ENCODE measurements at places on chromosomes 11 and 22.

GRCh38 chr11:47950396-47950795, 30.0 kb upstream of the PTPRJ start:
- DNase-seq, result peak; percentile 66

GRCh38 chr11:100878474-100878873, 191.4 kb downstream of the ARHGAP42 start:
- no peak for DNase-seq

DNA sequence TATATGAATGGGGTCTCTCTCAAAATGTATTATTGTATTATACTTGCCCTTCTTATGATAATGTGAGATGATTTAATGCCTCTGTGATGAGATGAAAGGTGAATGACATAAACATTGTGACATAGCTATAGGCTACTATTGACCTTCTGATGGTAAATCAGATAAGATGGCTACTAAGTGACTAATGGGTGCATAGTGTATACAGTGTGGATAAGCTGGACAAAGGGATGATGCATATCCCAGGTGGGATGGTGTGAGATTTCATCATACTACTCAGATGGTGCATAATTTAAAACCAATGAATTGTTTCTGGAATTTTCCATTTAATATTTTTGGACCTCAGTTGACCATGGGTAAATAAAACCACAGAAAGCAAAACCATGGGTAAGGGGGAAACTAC, 243.5 kb downstream of the SBF2 start:
- no peak for DNase-seq

DNA sequence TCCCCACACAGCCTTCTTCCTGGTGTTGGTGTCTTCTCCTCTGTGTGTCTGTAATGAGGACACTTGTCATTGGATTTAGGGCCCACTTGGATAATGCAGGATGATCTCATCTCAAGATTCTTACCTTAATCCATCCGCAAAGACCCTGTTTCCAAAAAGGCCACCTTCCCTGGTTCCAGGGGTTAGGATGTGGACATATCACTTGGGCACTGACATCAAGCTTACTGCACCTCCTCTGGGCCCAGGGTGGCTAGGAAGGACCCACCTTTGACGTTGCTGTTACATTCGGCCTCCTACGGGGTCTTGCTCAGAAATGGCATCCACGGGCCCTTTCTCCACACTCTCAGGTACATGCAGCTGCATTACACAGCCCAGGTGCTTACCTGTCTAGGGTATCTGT, 535.9 kb downstream of the BRD1 start:
- no peak for DNase-seq

- no peak for DNase-seq
Observed at GRCh38 chr11:30729187-30729713, 143.1 kb upstream of the MPPED2 start.

- DNase-seq, result no peak
Observed at GRCh38 chr11:8613036-8613435, 19.0 kb upstream of the STK33 start.

DNA sequence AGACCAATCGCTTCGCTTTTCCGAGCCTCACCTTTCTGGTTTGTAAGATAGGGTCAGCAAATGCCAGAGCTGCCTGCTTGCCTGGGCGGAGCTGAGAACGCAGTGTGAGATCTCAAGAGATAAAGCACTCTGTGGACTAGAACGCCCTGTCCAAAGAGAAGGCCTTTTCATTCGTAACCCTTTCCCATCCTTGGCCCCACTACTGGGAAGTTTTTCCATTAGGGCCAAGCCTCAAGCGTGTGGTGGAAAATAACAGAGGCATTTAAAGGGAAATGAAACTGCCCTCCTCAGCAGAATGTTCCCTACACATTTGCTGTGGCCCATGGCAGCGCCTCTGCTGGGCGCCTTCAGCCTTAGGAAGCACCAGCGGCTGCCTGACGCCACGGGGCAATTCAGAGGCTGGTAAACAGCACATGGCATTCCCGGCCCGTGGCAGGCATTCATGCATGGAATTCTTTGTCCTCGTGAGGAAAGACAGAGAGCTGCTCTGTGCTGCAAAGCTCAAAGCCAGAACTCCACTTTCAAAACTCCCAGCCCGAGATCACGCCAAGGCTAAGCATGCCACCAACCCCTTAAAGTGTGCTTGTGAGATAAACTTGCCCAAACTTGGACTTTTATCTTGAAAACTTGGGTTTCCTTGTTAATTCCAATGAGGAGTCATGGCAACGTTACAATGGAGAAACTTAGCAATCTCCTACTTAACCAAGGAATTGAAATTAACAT, 38.1 kb downstream of the AHNAK start:
- no peak for DNase-seq

- peak; percentile 95 for DNase-seq
Observed at GRCh38 chr11:47552566-47553405, at the start of gene CELF1. TSS of gene CELF1 (minus strand) at chr11:47553132. CDS start at chr11:47499523, 53,609 bp downstream.

DNA sequence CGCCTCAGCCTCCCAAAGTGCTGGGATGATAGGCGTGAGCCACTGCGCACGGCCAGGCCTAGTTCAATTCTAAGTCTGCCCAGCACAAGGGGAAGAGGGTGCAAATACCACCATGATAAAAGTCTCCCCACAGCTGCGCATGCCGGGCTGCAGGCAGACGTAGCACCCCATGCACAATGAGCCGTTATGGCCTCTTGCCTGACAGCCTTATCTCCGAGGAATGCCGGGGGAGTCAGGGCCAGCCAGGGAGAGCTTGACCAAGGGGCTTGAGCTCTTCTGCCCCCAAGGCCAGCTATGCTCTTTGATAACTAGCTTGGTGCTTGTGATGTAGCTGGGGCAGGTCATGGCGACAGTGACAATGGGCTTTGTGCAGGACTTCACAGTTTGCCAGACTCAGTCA, 13.7 kb upstream of the SCUBE1 start:
- no peak for DNase-seq

DNA sequence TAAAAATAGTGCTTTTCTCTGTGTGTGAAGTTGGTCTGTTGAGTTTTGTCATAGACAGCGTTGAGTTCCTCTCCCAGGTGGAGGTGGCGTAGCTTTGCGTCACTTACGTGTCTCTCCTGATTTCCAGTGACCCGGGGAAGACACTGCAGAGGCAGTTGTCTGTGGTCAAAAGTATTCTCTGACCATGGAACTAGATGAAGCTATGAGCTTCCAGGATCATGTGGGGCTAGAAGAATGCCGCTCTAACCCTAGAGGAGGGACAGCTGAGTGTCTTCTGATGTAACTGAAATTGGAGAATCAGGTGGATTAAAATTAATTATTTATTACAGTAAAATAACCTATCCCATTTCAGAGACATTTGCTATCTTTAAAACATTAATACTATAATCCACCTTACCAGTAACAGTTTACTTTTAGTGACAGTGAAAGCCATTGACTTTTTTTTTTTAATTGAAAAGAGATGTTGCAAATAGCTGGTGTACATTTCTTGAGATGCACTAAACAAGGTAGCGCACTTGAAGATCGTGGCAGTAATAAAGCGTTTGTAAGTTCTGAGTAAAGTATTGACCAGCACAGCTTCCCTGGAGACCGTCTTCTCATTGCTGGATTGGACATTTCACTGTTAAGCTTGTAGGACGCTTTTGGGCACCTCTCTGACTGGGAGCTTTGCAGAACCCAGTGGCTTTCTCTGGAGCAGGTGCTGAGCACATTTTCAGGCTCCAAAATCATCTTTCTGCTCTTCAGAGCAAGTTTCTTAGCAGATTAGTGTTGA, 9.7 kb downstream of the CAT start:
- DNase-seq, result no peak

DNA sequence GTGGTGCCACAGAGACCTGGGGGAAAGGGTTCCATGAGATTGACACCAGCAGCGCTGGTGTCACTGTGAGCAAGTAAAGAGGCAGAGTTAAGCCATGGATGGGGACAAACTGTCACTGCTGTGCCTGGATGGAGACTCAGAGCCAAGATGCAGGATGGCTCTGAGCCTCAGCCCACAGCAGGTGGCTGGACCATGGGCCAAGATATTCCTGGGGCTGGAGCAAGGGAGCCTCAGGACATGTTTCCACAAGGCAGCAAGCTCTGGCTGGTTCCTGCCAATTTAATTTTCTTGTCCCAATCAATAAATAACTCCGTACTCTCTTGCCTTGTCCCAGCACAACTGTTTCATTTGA, 23.0 kb downstream of the MYO18B start:
- no peak for DNase-seq

DNA sequence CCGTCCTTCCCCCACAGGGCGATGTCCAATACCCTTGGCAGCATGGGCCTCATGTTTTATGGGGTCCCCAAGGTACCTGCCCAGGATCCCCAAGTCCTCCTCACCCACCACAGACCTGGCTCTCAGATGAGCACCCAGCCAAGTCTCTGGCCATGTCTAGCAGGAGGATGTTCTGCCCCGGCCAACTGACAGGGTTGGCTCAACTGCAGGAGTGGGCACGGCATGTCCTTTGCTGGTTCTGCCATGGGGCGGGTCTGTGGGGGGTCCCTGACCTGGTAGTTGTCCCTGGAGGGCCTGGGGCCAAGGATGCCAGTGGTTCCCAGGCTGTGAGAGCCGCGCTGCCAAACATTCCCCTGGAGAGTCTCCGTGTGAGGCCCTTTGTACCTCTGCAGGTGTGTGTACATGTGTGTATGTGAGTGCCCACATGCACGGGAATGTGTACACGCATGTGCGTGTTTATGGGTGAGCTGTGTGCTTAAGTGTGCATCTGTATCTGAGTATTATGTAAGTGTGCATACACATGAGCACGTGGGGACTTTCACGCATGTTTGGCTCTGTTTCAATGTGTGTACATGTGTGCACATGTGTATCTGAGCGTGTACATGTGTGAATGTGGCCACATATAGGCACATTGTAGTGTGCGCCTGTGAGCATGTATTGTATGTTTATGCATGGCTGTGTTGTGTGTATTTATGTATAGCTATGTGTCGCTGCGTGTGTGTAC, 85.5 kb downstream of the KCNQ1 start:
- no peak for DNase-seq

GRCh38 chr11:809287-810039, at the start of gene RPLP2:
TSS of gene RPLP2 (plus strand) at chr11:809967. CDS start at chr11:810235, 268 bp downstream.
- peak; percentile 99 for DNase-seq

GRCh38 chr11:36743039-36743438, 145.0 kb upstream of the RAG2 start:
- DNase-seq, result no peak

DNA sequence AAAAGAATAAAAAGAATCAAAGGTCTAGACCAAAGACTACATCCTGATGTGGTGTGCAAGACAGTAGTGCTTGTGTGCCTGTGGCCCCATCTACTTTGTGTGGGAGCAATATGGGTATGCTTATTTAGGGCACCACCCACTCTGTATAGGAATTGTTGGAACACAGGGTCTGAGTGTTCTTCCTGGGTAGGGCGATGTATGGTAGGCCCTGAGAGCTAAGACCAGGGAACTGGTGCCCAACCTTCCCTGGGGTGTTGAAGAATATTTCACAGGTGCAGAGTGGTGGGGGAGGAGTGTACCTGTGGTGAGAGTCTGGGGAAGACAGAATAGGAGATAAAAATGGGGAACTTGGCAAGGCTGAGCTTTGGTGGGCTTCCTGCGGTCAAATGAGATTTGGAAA, 41.9 kb downstream of the MICAL2 start:
- no peak for DNase-seq

GRCh38 chr11:68341557-68342458, 29.4 kb downstream of the LRP5 start:
- no peak for DNase-seq

GRCh38 chr11:108669711-108670110, 4.8 kb downstream of the DDX10 start:
- DNase-seq, result no peak

Data from activated naive CD4-positive, alpha-beta T cell treated with anti-CD3 and anti-CD28 coated beads for 36 hours (primary cell).